Dermis microvascular lymphatic vessel endothelial cell (primary cell): ENCODE measurements at places on chromosomes 5 and 9. TPM values are rescaled to one million over a fixed set of nuclear protein-coding genes. Genes with fewer than 3 reads are reported as not detected.

Gene FAT2
- not detected in 2 replicates for total RNA-seq

Gene POU5F2
- total RNA-seq = 0.26 and 0.51 TPM in 2 replicates

DNA sequence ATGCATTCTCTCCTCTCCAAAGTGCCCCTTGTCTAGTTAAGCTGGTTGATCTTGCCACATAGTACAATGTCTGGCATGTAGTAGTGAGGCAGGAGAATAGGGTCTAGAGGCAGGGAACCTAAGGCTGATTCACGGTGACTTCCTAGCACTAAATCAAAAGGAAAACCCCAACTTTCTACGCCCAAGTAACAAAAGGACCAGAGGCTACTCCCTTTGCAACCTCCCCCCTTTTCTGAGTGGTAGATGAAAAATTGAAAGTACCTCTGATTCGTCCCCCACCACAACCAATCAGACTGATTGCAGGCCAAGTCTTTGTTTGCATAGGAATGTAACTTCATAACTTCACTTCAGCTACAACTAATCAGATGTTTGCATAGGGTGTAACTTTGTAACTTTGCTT lies 278.8 kb downstream of the PSAT1 start:
- DNase-seq = no peak

DNA sequence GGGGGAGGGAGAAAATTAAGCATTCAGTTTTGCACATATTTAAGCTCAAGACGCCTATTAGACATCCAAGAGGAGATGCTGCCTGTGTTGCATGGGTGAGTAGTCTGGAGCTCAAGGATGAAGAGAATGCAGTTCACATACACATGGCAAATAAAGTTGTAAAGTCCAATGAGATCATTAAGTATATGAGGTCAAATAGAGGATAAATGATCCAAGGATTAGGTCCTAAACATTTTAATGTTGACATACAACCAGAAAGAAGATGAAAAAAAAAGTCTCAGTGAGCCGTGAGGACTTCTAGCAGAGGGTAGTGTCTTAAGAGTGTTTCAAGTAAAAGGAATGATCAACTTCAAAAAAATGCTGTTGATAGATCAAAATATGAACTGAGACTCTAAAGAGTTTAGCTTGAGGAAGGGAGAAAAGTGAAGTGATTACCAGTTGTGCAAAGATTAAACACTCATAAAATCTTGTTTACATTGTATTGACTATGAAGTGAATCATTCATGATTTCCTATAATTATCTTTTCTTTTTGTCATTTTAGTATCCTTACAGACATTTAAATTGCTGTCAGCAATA lies 251.8 kb downstream of the ZNF608 start:
- no peak for DNase-seq

DNA sequence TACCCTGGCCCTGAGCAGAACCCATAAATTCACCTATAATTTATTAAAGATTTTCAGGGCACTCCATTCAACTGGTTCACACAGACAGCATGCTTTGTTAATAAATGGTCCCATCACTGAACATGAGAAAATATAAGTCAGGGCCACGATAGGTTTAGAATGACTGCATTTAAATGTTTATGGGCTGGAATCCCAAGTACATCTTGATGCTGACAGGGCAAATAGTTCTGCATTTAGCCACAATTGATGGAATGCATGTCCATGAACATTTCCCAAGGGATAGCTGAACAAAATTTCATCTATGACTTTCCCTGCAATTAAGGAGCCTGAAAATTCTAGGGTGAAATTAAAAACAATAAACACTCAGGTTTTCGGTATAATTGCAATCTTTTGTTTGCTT lies 124.5 kb downstream of the CAAP1 start:
- no peak for DNase-seq

GRCh38 chr5:18216016-18216415 lies 581.8 kb downstream of the TAF11L14 start:
- DNase-seq = no peak

DNA sequence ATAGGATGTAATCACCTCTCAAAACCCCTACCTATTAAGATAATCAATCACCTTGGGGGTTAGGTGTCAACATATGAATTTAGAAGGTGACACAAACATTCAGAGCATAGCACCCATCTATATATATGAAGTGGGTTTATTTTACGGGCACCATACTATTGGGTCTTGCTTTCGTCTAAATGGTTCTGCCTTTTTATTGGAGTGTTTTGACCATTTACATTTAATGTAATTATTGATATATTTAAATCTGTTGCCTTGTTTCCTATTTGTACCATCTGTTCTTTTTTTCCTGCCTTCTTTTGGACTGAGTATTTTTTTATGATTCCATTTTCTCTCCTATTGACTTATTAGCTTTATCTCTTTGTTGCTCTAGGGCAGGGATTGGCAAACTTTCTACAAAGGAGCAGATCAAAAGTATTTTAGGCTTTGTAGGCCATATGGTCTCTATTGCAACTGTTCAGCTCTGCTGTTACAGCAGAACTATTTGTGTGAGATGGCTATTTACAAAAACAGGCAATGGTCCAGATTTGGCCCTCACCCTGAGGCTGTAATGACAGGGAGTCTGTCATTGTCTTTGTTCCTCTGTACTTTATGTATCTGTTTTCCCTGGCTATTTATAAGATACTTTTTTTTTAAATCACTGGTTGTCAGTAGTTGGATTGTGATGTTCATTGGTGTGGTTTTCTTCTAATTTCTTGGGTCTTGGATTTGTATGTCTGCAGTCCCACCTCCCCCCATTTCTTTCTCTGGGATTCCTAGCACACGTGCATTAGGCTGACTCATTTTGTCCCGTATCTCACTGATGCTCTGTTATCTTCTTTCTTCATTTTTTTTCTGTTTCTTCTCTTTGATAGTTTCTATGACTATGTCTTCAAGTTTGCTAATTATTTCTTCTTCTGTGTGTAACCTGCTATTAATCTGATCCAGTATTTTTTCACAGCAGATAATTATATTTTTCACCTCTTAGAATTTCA lies 127.1 kb downstream of the DAB2IP start:
- peak; percentile 65 for DNase-seq

- no peak for DNase-seq
Observed at GRCh38 chr5:151155775-151156506, 1.6 kb downstream of the ANXA6 start.

DNA sequence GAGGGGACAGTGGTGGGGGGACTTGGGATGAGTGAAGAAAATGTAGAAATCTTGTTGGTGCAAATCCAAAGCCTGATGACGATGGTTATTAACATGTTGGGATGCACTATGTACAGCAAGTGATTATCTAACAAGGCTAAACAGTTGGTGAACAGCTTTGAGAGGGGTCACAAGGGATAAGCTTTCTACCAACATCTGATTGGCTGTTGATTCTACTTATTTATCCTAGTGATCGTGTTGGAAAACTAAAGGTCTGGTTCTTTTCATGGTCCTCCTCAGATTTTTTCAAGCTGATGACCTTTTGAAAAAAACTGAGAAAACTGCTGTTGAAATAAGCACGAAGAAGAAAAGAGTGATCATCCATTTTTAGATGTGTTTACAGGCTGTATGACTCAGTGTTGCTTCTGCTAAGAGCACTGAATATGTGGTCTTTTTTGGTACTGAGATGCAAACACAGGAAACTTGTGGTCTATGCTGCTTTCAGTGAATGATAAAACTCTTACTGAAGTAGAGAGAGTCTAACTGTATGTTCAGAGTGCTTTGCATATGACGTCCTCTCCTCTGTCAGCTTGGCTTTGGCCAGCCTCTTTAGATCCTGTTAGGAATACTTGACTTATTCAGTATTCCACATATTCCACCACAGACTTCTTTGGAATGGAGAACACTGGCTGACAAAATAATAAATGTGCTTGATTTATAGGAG lies 174.8 kb downstream of the SLF1 start:
- peak; percentile 59 for DNase-seq

DNA sequence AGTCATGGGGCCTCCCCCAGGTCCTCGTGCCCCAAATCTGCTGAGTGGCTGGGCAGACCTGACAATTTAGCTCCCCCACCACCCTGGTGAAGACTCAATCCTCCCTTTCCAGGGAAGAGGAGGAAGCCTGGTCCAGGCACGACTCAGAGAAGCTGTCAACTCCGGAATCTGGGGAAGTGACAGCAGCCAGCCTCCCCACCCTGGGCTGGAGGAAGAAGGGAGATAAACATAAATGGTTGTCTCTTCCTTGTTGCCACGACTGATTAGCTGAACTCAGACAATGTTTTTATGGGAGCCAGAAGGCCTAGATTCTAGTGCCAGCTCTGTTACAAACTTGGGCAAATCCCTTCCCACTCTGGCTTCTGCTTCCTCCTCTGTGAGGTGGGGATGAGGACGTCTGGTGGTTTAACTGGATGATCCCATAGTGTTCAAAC lies 15.4 kb downstream of the CCDC69 start:
- no peak for DNase-seq
